ENCODE measurements at places on chromosomes 13 and 19. TPM values are rescaled to one million over a fixed set of nuclear protein-coding genes. Genes with fewer than 3 reads are reported as not detected.

GRCh38 chr19:43634506-43634871 is 5.2 kb downstream of the CADM4 start:
- no peak for DNase-seq

Gene KIR3DL2
- not detected for polyA plus RNA-seq

Gene COG3
- polyA plus RNA-seq, result 31.3 TPM

Gene ZNF829
- 6.8 TPM for polyA plus RNA-seq

Gene LIPE
- 10.2 TPM for polyA plus RNA-seq
